ENCODE measurements at places on chromosomes 16 and 17. TPM values are rescaled to one million over a fixed set of nuclear protein-coding genes. Genes with fewer than 3 reads are reported as not detected.

DNA sequence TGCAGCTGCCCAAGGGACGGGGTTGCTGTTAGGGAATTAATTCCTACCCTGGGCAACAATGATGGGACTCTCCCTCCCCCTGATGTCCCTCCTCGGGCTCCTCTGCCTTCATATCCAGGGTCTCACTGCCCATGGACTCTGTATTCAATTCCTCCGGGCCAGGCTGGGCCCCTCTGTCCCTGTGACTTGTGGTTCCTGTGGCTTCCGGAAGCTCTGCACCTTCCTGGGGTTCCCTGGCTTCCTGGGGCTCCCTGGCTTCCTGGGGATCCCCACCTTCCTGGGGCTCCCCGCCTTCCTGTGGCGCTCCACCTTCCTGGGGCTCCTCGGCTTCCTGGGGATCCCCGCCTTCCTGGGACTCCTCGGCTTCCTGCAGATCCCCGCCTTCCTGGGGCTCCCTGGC, 35.2 kb downstream of the SRL start:
- no peak for DNase-seq

- no peak for DNase-seq
Measured at GRCh38 chr16:12025472-12025871, 48.9 kb downstream of the SNX29 start.

GRCh38 chr16:8229011-8229520, 361.2 kb downstream of the TMEM114 start:
- DNase-seq: no peak

DNA sequence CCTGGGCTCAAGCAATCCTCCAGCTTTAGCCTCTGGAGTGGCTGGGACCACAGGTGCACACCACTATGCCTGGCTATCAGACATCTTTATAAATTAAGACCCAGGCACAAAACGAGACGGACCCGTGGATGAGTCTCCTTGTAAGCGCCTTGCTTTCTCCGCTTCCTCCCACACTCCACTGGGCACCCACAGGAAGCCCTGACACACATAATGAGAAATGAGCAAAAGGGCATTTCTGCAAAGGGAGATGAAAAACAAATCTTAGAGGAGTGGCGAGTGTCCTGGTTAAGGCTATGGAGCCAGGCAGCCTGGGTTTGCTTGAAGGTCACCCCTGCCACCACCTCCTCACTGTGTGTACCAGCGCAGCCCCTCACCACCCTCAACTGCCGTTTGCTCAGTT, 56.3 kb downstream of the XYLT1 start:
- DNase-seq: no peak

DNA sequence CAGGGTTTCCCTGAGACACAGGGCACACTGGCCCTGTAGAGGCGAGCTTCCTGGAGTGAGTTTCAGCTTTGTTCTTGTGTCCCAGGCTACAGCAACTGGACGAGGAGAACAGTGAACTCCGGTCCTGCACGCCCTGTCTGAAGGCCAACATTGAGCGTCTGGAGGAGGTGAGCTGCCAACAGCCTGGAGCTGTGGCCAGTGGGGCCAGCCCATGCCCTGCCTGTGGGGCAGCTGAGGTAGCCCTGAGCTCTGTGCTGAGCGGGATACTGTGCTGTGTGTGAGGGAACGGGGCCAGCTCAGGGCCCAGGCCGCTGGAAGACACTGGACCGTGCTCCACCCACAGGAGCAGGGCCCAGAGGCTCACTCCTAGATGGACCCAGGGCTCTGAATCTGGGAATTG, 8.7 kb upstream of the CAPN15 start:
- no peak for DNase-seq

GRCh38 chr17:45258981-45259380, 2.9 kb downstream of the SPATA32 start:
- DNase-seq: no peak

DNA sequence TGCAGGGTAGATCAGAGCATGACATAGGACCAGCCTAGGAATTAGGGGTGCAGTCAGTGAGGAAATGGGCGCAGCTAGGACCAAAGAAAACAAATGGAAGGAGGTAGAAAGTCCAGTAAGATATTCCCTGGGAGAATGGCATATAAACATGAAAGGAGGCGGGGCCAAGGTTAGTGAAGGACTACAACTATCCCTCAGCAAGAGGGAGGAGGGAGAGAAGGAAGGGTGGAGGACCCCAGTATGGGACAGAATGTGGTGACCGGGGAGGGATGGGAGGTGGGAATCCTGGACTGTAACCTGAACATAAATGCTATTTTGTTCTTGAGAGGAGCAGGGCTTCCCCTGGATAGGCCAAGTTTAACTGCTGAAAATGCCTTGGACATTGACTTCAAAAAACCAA, 22.8 kb downstream of the ITGB3 start:
- no peak for DNase-seq

DNA sequence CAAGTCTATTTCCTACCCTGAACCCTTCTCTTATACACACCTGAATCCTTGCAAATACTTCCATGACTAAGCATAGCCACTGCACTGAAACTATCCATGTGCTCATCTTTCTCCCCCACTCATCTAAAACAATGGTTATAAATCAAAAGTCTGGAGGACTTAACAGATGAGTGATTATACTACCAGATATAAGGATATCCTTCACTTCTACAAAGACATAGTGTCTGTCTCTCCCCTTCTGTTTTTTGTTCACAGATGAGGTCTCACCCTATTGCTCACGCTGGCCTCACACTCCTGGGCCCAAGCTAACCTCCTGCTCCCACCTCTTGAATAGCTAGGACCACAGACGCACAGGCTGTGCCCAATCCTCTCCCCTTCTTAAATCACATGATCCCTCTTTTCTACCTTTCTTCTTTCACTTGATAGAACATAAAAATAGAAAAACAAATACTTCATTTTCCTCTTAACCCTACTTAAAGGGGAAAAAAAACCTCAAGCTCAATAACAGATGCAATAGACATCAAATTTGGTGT, 19.2 kb downstream of the CEP112 start:
- DNase-seq: no peak

DNA sequence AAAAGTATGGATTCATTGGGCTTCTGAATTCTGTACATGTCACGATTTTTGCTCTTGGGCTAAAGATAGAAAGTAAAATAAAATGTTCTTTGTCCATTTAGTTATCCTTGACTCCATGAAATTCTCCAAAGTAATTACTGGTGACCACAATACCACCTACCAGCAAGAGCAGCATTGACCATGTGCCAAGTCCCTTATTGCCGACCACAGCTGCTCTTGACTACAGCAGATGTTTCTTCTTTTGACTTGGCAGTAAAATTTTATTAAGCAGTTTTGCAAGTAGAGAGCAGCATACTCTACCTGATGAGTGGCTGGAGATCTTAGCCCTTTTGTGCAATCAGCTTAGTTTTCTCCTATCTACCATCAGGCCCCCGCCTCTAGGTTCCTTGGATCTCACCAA, 152.2 kb upstream of the TBX2 start:
- DNase-seq: peak; percentile 57

- no peak for DNase-seq
Measured at GRCh38 chr16:55285586-55285985, 38.4 kb upstream of the IRX6 start.

DNA sequence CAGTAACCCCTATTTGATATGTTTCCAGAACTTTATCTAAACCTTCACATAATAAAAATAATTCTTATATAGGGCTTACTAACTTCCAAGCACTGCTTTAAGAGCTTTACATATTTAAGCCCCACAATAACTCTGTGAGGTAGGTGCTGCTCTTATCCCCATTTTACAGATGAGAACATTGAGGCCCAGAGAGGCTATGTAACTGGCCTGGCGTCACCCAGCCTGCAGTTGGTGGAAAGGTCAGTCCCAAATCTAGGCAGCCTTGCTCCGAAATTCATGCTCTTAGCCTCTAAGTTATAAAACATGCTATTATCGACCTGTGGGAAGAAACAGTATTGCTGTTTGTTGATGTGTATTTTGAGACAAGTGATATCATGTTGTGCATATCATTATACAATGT, 9.0 kb downstream of the NLRC5 start:
- DNase-seq: no peak

DNA sequence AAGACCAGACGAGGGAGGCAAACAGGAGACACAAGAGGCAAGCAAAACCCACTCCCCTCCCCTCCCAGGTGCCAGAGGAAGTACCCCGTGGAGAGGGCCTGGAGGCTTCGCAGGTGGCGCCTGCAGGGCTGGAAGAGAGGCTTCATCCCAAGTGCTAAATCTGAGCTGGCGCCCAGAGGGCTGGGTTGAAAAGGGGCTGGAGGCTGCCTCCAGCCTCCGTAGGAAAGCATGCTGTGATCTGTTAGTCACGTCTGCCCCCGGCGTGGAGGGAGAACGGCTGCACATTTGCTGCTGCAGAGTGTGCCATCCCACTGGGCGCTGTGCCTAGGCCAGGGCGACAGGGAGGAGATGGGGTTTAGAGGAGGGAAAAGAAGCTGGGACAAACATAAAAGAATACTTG, 16.9 kb downstream of the RPH3AL start:
- no peak for DNase-seq

- DNase-seq: no peak
Measured at GRCh38 chr16:4316864-4317531, 1.1 kb downstream of the GLIS2 start.

DNA sequence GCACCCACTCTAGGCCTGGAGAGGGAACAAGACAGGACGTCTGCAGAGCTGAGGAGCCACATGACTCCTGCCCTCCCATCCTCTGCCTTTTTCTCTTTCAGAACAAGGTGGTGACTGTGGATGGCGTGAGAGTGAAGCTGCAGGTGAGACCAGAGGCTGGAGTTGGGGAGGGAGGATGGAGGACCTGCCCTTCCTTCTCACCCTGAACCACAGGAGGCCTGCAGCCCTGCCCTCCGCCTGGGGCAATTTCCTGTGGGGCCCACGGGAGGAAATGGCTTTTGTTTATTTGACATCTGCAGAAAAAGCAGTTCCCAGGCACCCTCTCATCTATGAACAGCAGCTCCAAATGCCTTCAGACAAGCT, 5.1 kb downstream of the RAB37 start:
- no peak for DNase-seq

- DNase-seq: peak; percentile 54
Measured at GRCh38 chr16:89357055-89357816, 133.1 kb downstream of the ANKRD11 start.

- DNase-seq: no peak
Measured at GRCh38 chr16:56967733-56968132, 6.0 kb downstream of the CETP start.

GRCh38 chr17:29331075-29331707, 37.2 kb upstream of the NUFIP2 start:
- no peak for DNase-seq

- no peak for DNase-seq
Measured at GRCh38 chr16:68267612-68268405, 3.5 kb downstream of the SLC7A6 start.

DNA sequence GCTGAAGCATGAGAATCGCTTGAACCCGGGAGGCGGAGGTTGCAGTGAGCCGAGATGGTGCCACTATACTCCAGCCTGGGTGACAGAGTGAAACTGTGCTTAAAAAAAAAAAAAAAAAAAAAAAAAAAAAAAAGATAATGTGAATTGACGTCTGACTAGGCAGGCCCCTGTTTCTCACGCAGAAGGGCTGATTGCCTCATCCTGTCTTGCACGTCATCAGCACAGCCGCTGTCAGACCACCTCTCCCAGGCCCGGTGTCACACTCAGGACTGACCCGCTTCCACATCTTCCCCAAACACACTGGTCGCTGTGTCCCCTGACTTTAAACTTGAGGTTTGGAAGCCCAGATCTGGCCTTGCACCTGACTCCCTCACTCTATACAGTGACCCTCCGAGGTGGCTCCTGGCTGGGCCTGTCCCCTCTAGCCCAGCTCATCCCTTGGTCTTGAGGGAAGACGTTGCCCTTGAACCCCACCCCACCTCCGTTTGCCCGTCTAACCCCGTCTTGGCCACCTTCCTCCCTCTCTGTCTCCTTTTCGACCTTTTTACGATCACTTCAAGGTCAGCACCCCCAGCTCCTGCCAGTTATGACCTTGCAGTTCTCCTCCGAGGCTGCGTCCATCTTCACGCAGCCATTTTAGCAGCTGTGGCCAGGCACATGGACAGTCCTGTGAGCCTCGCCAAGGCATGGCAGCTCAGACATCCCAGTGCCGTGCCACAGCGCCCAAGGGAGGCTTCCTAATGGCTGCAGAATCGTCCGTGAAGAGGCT, 149.9 kb upstream of the PLCG2 start:
- no peak for DNase-seq

GRCh38 chr17:31427684-31428083, 36.2 kb downstream of the RAB11FIP4 start:
- no peak for DNase-seq

GRCh38 chr16:13866073-13866472, 53.9 kb upstream of the ERCC4 start:
- DNase-seq: peak; percentile 52

GRCh38 chr17:72287586-72287985, 166.8 kb downstream of the SOX9 start:
- DNase-seq: no peak

DNA sequence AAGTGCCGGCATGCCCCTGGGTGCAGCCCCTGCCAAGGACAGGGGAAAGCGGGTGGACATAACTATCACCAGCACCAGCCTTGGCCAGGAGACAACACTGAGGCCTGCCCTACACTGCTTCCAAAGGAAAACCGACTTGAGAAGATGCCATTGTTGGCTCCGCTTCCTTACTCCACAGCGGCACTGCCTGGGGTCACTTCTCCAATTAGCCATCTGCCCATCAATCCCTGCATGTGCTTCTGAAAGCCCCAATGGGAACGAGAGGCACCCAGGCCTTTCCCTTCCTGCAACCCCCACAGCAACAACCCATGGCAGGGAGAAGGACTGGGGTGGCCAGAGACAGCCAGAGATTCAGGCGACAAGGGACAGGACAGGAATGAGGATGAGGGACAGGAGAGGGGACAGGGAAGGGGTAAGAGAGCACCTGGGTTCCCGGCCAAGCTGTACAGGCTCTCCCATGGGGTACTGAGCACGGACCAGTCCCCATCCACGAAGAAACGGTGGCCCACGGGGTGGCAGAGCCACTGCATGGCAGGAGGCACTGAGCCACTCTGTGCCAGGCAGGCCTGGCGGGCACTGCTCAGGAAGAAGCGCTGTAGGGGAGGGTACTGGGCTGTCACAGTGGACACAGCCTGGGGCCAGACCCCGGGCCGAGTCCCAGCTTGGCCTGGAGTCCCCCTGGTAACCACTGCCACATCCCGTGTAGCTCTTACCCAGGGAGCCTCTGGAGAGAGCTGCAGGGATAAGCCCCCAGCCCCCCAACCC, 21.2 kb downstream of the SREBF1 start:
- no peak for DNase-seq

- DNase-seq: no peak
Measured at GRCh38 chr17:50545311-50545710, 1.7 kb upstream of the SPATA20 start.

GRCh38 chr16:3348547-3349167, 7.0 kb upstream of the OR2C1 start:
- no peak for DNase-seq

- DNase-seq: no peak
Measured at GRCh38 chr17:44338702-44339101, 6.4 kb upstream of the GRN start.

- no peak for DNase-seq
Measured at GRCh38 chr17:83068641-83069570, 10.5 kb upstream of the METRNL start.

GRCh38 chr16:16191493-16192167, 31.7 kb downstream of the ABCC6 start:
- no peak for DNase-seq

KRTAP1-1 gene
- not detected for polyA plus RNA-seq

SMTNL2 gene
- polyA plus RNA-seq: 67.8 TPM

ASB16 gene
- 2.1 TPM for polyA plus RNA-seq

CRHR1 gene
- 0.19 TPM for polyA plus RNA-seq

CDRT15 gene
- polyA plus RNA-seq: 0.61 TPM

CA10 gene
- 12.4 TPM for polyA plus RNA-seq

FN3K gene
- 35.3 TPM for polyA plus RNA-seq

KRTAP2-1 gene
- polyA plus RNA-seq: not detected

KRT16 gene
- polyA plus RNA-seq: not detected

KRT24 gene
- polyA plus RNA-seq: not detected

UNC13D gene
- 4.8 TPM for polyA plus RNA-seq

Data from renal pelvis (tissue), 12 donors.